Cardiac muscle cell (in vitro differentiated cells and primary cell): ENCODE measurements at places on chromosomes 5 and 9. TPM values are rescaled to one million over a fixed set of nuclear protein-coding genes. Genes with fewer than 3 reads are reported as not detected.

GRCh38 chr5:139147483-139148087 lies 50.6 kb downstream of the SIL1 start:
- H3K4me3 ChIP-seq, result no peak overlapping the region
- peaks cover 60% of the 10 kb centered on the region for H3K4me1 ChIP-seq
- H3K27me3 ChIP-seq, result no peaks in the 10 kb centered on the region

Gene COL27A1
- total RNA-seq, result 19.2 and 19.3 TPM in 2 replicates

GRCh38 chr5:27087747-27088146 lies 49.4 kb upstream of the CDH9 start:
- no peak for DNase-seq
- no peaks in the 10 kb centered on the region for H3K27me3 ChIP-seq
- H3K36me3 ChIP-seq, result no peaks in the 10 kb centered on the region
- H3K4me1 ChIP-seq, result no peaks in the 10 kb centered on the region
- H3K4me3 ChIP-seq, result no peak overlapping the region

- no peak overlapping the region for H3K4me3 ChIP-seq
- no peak overlapping the region for H3K27ac ChIP-seq
- H3K4me1 ChIP-seq, result no peaks in the 10 kb centered on the region
- DNase-seq, result no peak
- H3K36me3 ChIP-seq, result no peaks in the 10 kb centered on the region
- H3K27me3 ChIP-seq, result peaks cover 35% of the 10 kb centered on the region
Measured at GRCh38 chr5:150172556-150172955, 6.0 kb downstream of the CDX1 start.

Gene GNG10
- 23.4 and 44.5 TPM in 2 replicates for total RNA-seq

DNA sequence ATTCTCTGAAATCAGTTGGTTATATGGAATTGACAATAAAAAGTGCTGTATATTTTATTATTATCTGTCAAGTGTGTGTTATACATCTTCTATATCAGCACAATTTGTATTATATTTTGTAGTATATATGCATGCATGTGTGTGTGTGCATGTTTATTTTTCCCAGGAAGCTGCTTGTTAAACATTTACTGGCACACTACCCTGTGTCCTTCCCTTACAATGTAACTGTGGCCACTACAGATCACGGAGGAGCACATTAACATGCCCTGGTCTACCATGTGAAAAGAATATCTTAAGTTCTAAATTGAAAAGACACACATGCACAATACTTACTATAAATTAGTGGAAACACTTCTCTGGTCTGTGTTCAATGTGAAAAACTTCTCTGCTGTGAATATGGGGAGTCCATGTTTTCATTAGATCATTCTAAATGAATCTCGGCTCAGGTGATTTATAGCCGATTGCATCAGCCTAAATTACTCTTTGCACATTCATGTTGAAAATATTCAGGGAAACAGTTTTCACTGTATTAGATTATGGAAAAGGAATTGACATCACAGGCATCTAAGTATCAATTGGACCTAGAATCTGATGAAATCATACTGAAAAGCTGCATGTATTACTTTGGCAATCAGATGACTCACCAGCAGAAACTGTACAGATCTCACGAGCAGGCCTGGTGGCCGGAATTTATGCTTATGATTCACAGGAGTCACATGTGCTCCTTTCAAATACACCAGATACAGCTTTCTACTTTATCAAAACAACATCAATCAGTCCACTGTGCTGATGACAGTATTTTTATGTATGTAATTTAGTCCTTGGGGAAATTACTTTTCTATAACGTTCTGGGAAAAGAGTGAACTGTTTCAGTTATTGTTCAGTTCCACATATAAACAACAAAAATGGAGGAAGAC lies 39.4 kb downstream of the LURAP1L start:
- no peaks in the 10 kb centered on the region for H3K36me3 ChIP-seq
- H3K27ac ChIP-seq, result no peak overlapping the region
- H3K4me3 ChIP-seq, result no peak overlapping the region
- no peaks in the 10 kb centered on the region for H3K4me1 ChIP-seq
- no peak for DNase-seq
- no peaks in the 10 kb centered on the region for H3K27me3 ChIP-seq

Gene GPR150
- 0.07 and 0.57 TPM in 2 replicates for total RNA-seq

DNA sequence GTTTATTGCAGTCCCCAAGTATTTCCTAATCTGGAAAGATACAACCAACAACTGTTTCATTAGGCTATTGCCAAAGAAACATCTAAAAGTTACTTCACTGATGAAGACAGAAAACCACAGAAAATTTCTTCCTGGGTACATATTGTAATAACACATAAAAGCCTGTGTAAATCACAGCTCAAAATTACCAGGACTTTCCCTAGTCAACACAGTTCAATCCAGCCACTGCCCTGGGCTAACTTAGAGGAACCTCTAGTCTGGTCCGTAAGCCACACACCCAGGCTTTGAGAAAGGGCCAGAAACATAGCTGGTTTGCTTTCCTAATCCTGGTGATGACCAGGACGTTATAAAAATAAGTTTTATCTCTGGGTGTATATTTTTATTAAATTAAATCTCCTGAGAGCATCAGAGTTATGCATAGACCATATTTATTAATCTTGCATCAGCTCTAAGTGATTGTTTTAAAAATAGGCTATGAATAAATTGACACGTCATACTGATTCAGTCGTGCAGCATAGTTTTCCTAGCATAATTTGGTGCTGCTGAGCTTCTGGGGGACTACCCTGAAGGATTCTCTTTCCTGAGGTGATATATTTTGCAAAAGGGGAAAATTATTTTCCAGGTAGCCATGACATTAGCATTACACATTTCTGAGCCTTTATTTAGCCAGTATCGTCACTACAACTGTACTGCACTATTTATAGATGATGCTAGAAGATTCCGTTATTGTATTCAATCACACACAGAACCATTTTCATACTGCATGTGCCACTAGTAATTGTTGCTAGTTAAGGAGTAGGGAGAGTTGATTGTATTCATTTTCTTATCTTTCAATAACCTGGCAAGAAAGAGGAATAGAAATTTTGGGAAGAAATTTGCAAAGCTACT lies 12.6 kb upstream of the MUSK start:
- no peak overlapping the region for H3K27ac ChIP-seq
- no peak overlapping the region for H3K4me3 ChIP-seq
- no peaks in the 10 kb centered on the region for H3K4me1 ChIP-seq

Gene ANKRD18A
- total RNA-seq, result 0.88 and 3.7 TPM in 2 replicates

GRCh38 chr5:78573318-78573717 lies 75.3 kb downstream of the LHFPL2 start:
- H3K4me1 ChIP-seq, result peaks cover 96% of the 10 kb centered on the region
- H3K4me3 ChIP-seq, result no peak overlapping the region
- H3K27ac ChIP-seq, result peak overlapping the region; percentile 86
- DNase-seq, result no peak
- H3K36me3 ChIP-seq, result no peaks in the 10 kb centered on the region
